A549 (cell line): ENCODE measurements at places on chromosomes 4 and X.

DNA sequence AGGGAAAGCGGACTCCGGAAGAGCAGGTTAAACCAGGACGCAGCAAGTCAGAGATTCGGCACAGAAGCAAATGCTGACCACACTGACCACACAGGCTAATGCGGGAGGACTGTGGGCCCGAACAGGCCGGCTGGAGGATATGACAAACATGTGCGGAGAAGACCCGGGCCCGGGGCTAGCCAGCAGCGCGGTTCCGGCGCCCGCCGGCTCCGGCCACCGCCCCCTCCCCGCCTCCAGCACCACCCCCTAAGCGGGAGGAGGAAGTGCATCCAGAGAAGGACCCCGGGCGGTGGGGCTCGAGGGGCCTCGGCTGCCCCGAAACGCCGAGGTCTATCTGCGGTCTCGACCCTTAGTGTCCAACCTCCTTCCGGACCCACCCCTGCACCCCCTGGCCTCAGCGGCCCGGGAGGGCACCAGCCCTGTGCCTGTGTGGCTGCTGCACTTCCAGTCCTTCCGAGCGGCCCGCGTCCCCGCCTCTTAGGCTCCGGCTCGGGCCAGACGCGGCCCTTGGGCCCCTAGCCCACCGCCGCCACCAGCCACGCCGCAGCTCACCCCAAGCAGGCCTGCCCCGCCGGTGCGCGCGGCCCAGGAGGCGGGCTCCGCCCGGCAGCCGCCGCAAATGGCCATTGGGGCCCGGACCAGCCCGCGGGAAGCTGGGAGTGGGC is 2.1 kb downstream of the ELOVL6 start:
- peak; percentile 6 for DNase-seq

DNA sequence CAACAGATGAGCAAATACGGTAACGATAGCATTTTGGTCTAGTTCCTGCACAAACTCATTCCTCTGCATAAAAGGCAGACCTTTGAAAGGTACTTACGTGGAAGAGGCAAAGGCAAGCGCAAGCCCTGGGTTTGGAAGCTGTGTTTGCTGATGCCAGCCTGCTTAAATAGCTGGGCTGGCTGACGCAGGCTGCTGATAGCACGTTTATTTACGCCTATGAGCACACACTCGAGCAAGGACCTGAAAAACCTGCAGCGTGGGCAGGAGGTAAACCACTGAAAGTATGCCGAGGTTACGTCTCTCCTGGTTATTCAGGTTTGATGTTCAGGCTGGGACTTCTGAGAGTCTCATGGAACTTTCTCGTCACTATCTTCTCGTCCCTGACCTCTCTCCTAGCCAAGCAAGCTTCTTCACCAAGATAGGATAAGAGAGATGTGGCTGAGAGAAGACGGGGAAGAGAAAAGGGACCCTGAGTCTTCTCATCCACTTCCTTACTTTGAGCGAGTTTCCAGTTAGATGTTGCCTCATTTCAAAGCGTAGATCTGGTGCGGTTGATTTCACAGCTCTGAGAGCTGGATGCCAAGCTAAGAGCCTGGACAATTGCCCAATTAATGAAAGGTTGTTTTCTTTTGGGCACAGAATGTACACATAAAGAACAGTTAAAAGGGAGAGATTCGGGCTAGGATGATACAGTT is at the start of gene HOPX:
Gene HOPX (minus strand): TSS at position 139 of the 695 bp plus-strand sequence. CDS start 23,480 bp downstream, outside the sequence.
- no peak for DNase-seq

- DNase-seq: no peak
Measured at GRCh38 chrX:132489578-132490419, 961 bp upstream of the MBNL3 start.

DNA sequence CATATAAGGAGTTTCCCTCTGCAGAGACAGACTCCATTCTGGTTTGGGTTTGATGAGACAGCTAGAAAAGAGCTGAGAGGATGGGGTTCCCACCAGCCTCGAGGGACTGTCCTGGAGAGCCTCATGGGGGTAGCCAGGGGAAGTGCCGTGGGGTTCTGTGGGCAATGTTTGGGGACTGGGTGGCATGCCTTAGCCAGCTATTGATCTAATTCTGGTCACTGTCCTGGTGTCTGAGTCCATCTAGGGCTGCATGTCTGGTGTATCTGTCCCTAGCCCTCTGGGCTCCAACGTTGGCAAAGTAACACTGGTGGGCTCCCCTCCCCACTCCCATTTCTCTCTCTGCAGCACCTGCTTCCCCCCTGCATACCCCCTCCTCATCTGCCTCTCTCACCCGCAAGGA is 135.4 kb downstream of the SMIM20 start:
- DNase-seq: no peak

DNA sequence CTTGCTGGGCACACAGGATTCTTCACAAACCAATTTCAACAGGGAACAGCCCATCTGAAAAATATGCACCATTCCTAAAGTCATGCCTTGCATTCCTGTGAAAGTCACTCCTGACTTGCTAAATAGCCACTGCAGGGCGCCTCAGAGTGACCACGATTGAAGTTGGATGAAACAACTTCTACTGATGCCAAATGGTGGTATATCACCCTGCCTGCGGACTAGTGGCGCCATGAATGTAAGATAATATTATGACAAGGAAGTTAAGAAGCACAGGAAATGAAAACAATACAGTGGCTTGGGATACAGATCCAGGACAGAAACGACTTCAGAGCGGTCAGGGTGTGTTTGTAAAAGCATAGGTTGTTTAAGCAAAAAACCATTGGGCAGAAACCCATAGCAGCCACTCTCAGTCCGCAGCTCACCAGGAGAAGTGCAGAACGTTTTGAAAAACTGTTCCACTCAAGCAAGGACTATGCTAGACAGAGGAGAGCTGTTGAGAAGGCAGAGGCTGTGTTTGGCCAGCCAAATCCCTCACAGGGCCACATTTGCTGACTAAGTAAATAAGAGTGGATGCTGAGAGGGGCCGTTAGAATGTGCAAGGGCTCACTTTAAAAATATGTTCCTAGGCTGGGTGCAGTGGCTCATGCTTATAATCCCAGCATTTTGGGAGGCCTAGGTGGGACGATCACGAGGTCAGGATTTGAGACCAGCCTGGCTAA is 250.4 kb downstream of the PTTG2 start:
- no peak for DNase-seq

DNA sequence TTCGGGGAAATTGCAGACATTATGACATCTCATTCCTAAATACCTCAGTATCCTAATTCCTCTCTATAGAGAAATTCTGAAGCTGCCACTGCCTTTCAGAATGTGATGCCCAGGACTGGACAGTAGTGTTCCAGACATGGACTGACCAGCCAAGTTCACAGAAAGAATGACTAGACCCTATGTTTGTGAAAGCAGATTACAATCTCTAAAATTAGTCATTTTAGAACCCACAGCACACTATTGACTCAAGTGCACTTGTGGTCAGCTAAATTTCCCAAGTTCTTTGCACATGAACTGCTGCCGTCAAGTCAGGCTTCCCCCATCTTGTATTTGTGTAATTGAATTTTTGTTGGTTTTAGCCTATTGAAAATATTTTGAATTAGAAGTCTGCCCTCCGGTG is 81.0 kb upstream of the ESX1 start:
- DNase-seq: peak; percentile 38

DNA sequence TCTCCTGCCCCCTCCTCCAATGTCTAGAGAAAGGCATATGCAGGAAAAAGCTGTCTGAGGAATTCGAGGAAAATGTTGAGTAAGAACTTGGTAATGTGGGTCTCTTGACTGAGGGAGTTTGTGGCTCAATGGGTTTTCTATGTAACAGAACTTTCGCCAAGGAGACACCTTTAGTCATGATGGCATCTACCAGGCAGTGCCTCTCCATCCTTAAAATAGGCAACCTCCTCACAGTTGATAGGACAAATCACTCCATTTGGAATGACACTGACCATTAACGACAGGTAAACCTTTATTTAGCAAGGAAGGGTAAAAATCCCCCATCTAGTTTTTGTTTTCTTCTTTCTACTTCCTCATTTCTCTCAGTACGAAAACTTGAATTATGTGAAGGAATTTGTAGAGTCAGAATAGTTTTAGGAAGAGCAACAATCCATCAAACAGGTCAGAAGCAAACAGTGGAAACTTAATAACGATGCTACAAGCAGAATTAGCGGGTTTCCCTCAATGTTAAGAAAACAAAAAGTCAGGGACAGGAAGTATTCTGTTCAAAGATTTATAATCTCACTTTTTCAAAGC is 2.7 kb downstream of the GSX2 start:
- no peak for DNase-seq

DNA sequence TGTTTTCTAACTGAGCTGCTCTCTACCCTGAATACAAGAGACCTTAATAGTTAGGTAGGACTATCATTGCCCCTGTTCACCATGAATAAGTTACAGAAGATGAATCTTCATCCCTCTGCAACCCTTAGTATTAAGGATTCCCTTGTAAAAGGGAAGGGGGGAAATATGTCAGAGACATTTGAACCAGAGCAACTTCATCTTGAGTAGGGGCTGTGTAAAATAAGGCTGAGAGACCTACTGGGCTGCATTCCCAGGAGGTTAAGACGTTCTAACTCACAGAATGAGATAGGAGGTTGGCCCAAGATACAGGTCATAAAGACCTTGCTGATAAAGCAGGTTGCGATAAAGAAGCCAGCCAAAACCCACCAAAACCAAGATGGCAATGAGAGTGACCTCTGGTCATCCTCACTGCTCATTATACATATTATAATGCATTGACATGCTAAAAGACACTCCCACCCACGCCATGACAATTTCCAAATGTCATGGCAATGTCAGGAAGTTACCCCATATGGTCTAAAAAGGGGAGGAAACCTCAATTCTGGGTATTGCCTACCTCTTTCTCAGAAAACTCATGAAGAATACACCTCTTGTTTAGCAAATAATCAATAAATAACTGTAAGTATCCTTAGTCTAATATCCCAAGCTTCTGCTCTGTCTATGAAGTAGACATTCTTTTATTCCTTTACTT is 19.5 kb upstream of the TMPRSS11B start:
- DNase-seq: no peak

DNA sequence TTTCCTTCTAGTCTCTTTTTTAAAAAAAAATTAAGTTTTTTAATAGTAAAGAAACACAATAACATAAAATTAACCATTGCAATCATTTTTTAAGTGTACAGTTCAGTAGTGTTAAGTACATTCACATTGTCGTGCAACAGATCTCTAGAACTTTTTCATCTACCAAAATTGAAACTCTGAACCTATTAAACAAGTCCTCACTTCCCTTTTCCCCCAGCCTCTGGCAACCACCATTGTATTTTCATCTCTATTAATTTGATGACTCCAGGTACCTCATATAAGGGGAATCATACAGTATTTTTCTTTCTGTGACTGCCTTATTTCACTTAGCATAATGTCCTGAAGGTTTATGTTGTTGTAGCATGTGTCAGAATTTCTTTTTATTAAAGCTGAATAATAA is 31.8 kb downstream of the MSL3 start:
- no peak for DNase-seq

DNA sequence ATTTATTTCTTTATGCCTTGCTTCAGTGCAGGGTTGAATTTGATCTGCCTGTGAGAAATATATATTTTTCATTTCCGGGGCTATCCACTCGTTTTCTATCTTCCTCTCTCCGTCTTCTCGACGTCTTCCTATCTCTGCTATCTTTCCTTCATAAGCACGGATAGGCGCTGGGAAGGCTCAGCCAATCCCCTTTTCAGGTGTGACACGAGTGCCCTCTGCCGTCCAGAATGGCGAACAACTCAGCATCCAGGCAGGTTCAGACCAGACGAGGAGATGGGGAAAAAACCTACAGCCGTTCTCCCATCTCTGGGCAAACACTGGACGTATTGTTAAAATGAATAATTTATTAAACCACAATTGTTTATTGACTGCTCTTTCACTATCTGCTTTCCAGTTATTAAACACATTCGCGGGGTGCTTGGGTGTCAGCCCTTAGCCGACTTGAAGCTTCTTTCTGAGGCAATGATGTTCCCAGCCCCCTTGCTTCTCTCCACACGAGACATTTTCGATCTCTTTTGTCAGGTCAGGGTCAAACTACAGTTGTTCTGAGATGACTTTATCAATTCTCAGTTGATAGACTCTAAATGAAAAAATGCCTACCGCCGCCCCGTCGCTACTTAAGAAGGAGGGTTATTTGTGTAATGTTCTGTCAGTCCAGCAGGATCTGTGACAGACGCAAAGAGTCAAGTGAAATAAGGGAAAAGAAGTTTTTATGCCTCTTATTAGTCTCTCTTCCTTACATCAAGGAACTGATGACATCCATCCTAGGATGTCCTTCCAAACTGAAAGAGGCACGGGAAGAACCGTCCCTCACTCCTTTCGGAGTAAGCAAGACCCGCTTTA is 96.3 kb upstream of the NOCT start:
- DNase-seq: peak; percentile 81

GRCh38 chrX:118779581-118779980 is 44.0 kb upstream of the ZCCHC12 start:
- no peak for DNase-seq

DNA sequence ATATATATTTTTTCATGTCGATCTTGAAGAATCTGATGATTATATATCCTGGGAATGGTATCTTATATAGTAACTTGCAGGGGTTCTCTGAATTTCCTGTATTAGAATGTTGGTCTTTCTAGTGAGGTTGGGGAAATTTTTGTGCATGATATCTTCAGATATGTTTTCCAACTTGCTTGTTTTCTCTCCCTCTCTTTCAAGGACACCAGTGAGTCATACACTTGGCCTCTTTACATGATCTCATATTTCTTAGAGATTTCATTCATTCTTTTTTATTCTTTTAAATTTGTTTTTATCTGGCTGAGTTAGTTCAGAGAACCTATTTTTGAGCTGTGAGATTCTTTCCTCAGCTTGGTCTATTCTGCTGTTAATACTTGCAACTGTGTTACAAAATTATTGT is 27.2 kb upstream of the C4orf17 start:
- no peak for DNase-seq

DNA sequence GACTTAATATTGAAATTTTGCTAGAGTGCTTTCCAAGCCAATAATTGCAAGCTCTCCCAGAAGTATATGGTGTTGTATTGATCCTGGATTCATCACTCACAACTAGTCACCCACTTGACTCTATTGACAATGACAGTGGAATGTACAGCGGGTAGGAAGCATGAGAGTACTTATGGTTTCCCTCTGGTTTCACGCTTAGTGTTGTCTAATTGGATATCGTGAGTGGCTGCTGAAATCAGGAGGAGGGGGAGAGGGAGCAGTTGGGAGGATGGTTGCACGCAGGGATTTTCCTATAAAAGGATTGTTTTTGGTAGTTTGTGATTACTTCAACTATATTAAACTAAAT is 1819.5 kb upstream of the TENM3 start:
- no peak for DNase-seq

GRCh38 chr4:176286728-176287127 is 17.7 kb upstream of the ASB5 start:
- DNase-seq: no peak

GRCh38 chr4:112704991-112705845 is 68.3 kb downstream of the LARP7 start:
- DNase-seq: peak; percentile 18

GRCh38 chr4:30269850-30270249 is 450.3 kb upstream of the PCDH7 start:
- DNase-seq: no peak

GRCh38 chrX:32451954-32452695 is 759.2 kb downstream of the DMD start:
- no peak for DNase-seq

DNA sequence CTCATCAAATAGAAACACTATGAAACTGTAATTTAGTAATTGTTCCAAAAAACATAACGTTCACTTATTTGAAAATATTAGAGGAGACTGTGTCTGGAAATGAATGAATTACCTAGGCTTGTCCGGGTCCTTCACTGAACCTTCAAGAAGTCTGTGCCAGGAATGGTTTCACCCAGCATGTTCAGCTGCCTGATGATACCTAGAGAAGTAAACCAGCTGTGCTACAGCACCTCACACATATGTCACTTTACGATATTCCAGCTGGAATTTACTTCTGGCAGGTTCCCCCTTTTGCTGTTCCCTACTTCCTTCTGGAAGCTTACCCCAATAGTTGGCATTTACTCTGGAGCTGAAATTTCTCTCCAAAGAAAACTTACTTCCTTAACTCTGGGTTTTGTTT is 906.5 kb downstream of the FAT4 start:
- DNase-seq: no peak
